ENCODE measurements at places on chromosomes 6 and 20.

DNA sequence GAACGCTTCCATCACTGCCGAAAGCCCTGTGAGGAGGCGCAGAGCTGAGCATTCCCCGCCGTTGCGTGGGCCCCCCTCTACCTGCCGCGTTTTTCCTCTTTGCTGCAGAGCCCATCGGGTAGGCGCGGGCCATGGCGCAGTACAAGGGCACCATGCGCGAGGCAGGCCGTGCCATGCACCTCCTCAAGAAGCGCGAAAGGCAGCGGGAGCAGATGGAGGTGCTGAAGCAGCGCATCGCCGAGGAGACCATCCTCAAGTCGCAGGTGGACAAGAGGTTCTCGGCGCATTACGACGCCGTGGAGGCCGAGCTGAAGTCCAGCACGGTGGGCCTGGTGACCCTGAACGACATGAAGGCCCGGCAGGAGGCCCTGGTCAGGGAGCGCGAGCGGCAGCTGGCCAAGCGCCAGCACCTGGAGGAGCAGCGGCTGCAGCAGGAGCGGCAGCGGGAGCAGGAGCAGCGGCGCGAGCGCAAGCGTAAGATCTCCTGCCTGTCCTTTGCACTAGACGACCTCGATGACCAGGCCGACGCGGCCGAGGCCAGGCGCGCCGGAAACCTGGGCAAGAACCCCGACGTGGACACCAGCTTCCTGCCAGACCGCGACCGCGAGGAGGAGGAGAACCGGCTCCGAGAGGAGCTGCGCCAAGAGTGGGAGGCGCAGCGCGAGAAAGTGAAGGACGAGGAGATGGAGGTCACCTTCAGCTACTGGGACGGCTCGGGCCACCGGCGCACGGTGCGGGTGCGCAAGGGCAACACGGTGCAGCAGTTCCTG lies 693 bp downstream of the FAM50B start:
- no peak for DNase-seq

GRCh38 chr6:163427498-163428254 lies 13.2 kb downstream of the QKI start:
- DNase-seq: no peak

GRCh38 chr6:29666826-29667130 lies 9.9 kb downstream of the MOG start:
- DNase-seq: no peak

GRCh38 chr20:63896264-63897105 lies 1.6 kb downstream of the DNAJC5 start:
- no peak for DNase-seq

GRCh38 chr20:52454660-52455059 lies 263.1 kb upstream of the ZFP64 start:
- DNase-seq: peak; percentile 48

DNA sequence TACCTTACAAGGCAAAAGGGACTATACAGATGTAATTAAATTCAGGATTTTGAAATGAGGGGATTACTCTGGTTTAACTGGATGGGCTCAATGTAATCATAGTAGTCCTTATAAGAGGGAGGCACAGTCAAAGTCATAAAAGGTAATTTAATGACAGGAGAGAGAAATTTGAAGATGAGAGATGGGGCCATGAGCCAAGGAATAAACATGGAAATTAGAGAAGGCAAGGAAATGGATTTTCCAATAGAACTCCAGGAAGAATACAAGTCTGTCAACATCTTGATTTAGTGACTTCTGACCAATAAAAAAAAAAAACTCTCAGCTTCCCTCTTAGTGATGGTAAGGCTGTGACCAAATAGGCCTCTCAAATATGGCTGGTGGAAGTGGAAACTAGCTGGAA lies 101.9 kb upstream of the BEND3 start:
- DNase-seq: no peak

DNA sequence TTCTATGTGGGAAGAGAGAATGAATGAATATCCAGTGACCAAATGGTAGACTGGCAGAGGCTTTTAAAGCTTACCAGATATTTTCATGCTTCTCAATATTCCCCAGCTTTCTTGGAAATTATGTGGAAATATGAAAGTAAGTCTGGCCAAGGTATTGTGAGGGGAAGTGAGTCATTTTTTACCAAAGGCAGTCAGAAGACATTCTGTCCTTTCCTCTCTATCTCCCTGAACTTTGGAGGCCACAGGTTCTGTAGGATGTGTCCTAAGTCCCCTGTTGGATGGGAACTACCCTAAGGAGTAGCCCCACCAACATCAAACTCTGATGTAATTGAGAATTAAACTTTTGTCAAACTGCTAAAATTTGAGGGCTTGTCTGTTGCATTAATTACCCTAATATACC lies 593.8 kb upstream of the NRSN1 start:
- no peak for DNase-seq

- DNase-seq: peak; percentile 51
Measured at GRCh38 chr6:13813621-13814175, 659 bp downstream of the MCUR1 start.

DNA sequence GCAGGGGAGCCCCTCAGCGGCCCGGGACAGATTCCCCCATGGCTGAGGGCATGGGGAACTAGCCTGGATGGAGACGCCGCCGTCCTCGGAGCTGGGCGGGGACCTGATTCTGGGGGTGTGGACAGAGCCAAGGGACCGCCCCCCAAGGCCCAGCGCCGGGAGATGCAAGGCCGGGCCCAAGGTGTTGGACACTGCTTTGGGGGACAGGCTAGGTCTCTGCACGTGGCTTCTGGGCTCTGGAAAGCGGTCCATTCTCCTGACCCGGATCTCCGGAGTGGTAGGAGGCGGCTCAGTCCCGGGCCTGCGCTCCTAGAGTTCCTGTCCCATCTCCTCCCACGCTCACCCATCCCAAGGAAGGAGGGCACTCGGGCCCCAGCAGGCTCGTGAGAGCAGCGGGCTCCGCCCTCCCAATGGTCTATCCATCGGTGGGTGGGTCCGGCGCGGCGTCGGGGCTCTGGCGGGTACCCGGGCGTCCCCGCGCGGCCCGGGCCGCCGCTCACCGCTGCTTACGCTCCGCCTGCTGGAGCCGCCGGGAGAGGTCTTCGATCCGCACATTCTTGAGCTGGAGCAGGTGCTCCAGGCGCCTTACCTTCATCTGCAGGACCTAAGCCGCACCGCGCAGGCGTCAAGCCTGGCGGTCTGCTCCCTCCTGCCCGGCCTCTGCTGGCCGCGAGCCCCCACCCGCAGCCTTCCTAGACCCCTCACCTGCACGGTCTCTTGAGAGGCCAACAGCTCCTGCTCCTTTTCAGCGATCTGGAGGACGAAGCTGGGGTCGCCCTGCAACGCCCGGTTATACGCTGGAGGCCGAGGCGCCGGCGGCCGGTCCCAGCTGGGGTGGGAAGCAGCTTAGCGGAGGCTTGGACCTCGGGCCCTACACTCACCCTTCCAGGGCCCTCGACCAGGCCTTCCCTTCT lies 3.3 kb downstream of the SPEF1 start:
- no peak for DNase-seq

GRCh38 chr6:116476002-116476678 lies 15.0 kb downstream of the CALHM6 start:
- no peak for DNase-seq

- no peak for DNase-seq
Measured at GRCh38 chr6:24355393-24355792, 2.5 kb downstream of the DCDC2 start.

GRCh38 chr6:115442323-115442722 lies 618.4 kb downstream of the FRK start:
- DNase-seq: no peak

GRCh38 chr20:37285664-37286374 lies 3.6 kb upstream of the MANBAL start:
- no peak for DNase-seq

DNA sequence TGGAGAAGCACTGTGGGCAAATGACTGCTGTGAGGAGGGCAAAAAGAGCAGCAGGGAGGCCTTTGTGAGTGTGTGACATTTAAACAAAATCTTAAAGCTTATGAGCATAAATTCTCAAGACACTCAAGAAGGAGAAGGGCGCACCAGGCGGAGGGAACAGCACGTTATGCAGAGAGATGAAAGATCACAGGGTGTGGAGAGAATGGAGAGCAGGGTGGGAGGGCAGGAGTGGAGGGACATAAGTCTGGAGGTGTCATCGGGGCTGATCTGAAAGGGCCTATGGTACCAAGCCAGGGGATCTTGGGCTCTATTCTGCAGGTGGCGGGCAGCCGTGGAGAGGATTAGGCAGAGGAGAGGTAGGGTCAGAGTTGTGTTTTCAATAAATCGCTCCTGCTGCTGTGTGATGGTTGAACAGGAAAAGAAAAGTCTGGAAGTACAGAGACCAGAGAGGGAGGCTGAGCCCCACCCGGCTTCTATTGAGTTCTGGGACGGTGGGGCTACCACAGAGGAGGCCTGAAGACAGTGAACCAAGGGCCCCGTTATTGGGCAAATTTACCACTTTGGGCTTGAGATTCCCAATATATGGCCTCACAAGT lies 24.3 kb upstream of the DLGAP4 start:
- no peak for DNase-seq

- DNase-seq: no peak
Measured at GRCh38 chr6:169254456-169255316, 1.0 kb upstream of the THBS2 start.

- no peak for DNase-seq
Measured at GRCh38 chr6:140830666-140831065, 1302.1 kb upstream of the GJE1 start.

DNA sequence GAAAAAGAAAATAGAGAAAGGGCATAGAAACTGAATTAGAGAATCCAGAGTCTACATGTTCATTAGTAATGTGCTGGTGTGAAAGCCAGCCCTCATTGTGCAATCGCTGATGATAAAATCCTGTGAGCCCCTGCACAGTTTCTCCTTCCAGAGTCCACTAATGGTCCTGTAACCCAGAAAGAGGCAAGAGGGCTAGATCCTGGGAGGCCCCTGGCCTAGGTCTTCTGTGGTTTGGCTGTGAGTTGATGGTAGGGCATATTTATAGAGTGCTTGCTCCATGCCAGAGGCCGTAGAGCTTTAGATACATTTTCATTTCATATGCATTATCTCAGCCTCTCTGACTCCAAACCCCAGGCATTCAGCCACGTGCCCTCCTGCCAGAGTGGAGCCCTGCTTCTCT lies 94.9 kb upstream of the MTHFD1L start:
- no peak for DNase-seq

DNA sequence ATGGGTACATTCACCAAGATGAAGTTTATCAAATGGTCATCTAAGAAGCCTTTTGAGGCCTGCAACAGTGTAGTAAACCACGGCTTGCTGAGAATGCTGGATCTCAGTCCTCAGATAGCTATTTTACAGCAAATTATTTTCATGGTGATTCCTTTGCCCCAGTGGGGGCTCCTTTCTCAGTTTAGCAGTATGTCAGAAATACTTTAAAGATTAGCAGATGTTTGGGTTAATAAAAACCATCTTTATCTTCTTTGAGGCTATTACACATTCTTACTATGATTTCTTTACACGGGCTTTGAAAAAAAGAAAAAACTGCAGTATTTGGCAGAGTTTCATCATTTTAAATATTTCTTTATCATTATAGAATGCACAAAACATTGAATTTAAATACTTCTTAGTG lies 10.7 kb downstream of the MYLIP start:
- no peak for DNase-seq

DNA sequence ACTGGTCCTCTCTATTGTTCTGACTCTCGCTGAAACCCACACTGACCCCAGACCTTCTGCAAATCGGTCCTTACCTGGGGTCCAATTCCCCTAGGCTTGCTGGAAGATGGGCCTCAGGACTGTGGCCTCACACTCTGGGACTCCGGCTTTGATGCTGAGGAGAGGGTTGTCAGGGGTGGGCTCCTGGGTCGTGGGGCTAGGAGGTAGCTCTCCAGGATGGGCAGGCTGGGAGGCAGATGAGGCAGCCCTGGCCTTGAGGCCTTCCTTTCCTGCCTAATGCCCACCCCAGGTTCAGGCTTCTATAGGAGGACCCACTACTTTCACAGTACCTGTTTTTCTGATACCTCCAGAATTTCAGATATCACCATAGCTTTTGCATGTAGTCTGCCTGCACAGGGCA lies 21.4 kb downstream of the HLA-F start:
- DNase-seq: no peak

DNA sequence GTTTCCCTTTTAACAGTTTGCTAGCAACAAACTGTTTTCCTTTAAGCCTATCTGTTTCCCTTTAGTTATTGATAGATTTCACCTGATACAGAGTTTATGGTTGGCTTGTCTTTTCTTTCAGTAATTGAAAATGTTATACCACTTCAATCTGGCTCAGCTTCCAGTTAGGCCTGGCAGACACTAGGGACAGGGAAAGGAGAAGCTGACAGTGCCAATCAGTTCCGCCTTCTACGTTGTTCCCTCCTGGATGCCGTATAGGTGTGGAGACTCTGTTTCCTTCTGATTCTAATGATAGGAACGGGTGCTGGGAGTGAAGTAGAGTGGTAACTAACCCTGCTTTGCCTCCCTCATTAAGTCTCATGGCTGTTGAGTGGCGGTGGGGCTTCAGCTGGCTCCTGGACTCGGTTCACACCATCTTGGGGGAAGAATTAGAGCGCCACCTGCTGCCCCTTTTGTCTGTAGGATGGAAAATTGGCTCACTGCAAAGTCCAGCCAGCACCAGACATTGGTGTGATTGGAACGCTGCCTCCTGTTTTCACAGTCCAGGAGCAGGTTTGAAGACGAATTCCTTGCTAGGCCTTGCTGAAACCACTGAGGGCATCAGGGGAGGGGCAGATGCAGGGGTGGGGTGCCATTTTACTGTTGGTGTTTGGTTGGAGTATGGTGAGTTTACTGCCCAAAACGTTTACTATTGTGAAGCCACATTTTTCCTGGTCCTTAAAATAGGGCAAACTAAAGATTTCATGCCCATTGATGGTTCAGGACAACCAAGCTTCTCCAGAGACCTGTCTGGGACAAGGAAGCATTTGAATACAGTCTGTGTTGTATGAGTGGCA lies 1729.5 kb downstream of the GRIK2 start:
- no peak for DNase-seq

DNA sequence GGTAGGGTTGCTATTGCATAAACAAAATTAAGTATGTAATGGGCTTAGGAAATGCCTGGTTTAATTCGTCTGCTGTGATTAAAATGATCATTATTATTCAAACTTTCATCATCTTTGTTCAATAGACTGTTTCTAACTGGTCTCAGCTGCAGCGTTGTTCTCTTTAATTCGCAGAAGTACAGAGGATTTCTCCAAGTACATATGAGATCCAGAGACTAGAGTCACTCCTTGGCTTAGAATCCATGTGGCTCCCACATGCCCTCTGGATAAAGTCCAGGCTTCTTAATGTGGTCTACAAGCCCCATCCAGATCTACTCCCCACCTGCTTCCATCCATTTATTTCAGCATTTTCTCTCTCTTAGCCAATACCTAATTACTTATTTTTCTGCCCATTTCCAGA lies 1.1 kb upstream of the ZBTB24 start:
- no peak for DNase-seq

GRCh38 chr20:17431621-17432364 lies 99.4 kb downstream of the BFSP1 start:
- DNase-seq: peak; percentile 19

DNA sequence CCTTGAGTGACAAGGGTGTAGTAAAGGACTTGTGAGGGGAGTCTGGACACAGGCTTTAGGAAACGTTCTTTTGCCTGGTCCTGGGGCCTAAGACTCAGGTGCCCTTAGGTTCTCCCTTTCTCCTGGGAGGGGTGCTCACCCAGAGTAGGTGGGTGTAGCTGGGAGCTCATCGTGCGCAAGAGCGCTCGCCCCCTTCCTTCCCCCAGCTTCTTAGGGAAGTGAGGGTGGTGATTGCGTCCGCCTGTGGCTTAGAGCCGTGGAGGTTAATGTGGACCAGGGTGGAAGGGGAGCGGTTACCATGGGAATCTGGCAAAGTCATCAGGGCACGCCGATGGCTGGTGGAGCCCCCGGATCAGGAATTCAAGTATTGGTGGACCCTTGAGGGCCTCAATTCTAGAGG lies 3.3 kb upstream of the AARS2 start:
- no peak for DNase-seq

- DNase-seq: no peak
Measured at GRCh38 chr6:160420969-160421556, 72.9 kb downstream of the SLC22A3 start.

GRCh38 chr6:13920552-13920951 lies 4.2 kb upstream of the RNF182 start:
- no peak for DNase-seq
